ENCODE measurements at places on chromosomes 13 and 19. TPM values are rescaled to one million over a fixed set of nuclear protein-coding genes. Genes with fewer than 3 reads are reported as not detected.
A peak's percentile ranks its signal among the peaks of the same experiment; 100 is the strongest.

GRCh38 chr13:24052547-24053518 is 107.7 kb upstream of the SPATA13 start:
- H3K27me3 ChIP-seq = no peaks in the 10 kb centered on the region
- H3K4me1 ChIP-seq = peaks cover 21% of the 10 kb centered on the region
- peak overlapping the region; percentile 11 for H3K27ac ChIP-seq
- DNase-seq = no peak
- no peak overlapping the region for H3K4me3 ChIP-seq
- H3K36me3 ChIP-seq = no peaks in the 10 kb centered on the region

- H3K4me1 ChIP-seq = no peaks in the 10 kb centered on the region
- H3K4me3 ChIP-seq = no peak overlapping the region
- no peaks in the 10 kb centered on the region for H3K27me3 ChIP-seq
- DNase-seq = no peak
These were observed 163.6 kb upstream of the ZNF536 start for GRCh38 chr19:30208436-30209060.

DNA sequence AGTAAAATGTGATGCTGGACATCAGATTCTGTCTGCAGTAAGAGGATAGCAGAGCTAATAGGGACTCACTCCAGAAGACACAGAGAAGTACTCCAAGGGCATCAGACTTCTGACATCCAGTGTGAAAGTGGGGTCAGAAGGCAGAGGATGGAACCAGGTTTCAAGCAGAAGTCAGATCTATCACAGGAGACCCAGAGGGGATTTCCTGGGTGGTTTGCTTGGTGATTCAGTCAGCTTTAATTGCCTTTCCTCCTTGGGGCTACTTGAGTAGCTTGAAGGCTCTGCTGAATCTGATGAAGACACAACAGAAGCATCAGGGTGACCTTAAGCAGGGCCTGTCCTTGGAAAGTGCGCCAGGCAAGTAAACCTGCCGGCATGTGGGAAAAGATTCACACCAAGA is 300.6 kb downstream of the COG6 start:
- no peak overlapping the region for H3K4me3 ChIP-seq
- no peaks in the 10 kb centered on the region for H3K36me3 ChIP-seq
- DNase-seq = no peak
- no peaks in the 10 kb centered on the region for H3K4me1 ChIP-seq
- no peaks in the 10 kb centered on the region for H3K27me3 ChIP-seq

DNA sequence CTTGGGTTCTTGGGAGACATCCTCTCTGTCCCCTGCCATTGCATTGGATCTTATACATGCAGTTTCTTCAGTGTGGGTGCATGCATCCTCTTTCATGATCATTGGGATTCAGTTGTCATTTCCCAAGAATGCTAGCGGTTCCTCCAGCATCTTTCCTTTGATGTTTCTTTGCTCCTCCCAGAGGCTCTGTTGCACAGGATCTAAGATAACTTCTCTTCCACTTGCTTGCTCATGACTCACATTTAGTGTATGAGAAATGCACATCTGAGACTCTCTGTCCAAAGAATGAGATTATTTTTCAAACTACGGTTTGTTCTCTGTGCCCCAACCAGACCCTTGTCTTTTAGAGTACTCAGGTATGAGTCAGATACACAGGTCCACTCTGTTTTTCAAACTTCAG is 197.1 kb downstream of the NDFIP2 start:
- no peaks in the 10 kb centered on the region for H3K4me1 ChIP-seq
- H3K4me3 ChIP-seq = no peak overlapping the region
- H3K27me3 ChIP-seq = no peaks in the 10 kb centered on the region
- no peak overlapping the region for H3K27ac ChIP-seq
- no peaks in the 10 kb centered on the region for H3K36me3 ChIP-seq

- peaks cover 82% of the 10 kb centered on the region for H3K4me1 ChIP-seq
- DNase-seq = no peak
- H3K4me3 ChIP-seq = no peak overlapping the region
These were observed 33.4 kb downstream of the MBNL2 start for GRCh38 chr13:97255515-97256021.

DNA sequence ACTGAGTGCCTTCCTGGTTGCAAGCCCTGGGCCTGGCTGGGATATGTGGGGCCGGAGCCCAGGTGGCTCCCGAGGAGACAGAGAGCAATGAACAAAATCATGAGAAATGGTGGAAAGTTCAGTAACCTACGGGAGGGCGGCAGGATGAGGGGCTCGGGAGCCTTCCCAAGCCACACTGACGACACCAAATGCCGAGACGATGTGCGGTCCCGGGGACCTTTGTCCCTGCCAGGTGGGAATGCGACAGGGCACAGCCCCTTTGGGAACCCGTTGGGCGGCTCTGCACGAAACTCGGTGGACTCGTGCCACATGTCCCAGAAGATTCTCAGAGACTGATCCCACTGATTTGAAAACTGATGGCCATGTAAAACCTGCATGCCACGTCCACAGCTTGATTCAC is 11.7 kb upstream of the ZNF14 start:
- H3K27ac ChIP-seq = no peak overlapping the region
- no peaks in the 10 kb centered on the region for H3K27me3 ChIP-seq
- no peak overlapping the region for H3K4me3 ChIP-seq
- no peak for DNase-seq

GRCh38 chr13:81406639-81407292 is 1065.8 kb upstream of the SPRY2 start:
- no peaks in the 10 kb centered on the region for H3K4me1 ChIP-seq
- H3K36me3 ChIP-seq = no peaks in the 10 kb centered on the region
- H3K4me3 ChIP-seq = no peak overlapping the region
- no peaks in the 10 kb centered on the region for H3K27me3 ChIP-seq

- H3K36me3 ChIP-seq = no peaks in the 10 kb centered on the region
- H3K27me3 ChIP-seq = no peaks in the 10 kb centered on the region
- no peaks in the 10 kb centered on the region for H3K4me1 ChIP-seq
- peak; percentile 44 for DNase-seq
- H3K27ac ChIP-seq = no peak overlapping the region
These were observed 9.7 kb upstream of the SLITRK5 start for GRCh38 chr13:87661471-87661870.

DNA sequence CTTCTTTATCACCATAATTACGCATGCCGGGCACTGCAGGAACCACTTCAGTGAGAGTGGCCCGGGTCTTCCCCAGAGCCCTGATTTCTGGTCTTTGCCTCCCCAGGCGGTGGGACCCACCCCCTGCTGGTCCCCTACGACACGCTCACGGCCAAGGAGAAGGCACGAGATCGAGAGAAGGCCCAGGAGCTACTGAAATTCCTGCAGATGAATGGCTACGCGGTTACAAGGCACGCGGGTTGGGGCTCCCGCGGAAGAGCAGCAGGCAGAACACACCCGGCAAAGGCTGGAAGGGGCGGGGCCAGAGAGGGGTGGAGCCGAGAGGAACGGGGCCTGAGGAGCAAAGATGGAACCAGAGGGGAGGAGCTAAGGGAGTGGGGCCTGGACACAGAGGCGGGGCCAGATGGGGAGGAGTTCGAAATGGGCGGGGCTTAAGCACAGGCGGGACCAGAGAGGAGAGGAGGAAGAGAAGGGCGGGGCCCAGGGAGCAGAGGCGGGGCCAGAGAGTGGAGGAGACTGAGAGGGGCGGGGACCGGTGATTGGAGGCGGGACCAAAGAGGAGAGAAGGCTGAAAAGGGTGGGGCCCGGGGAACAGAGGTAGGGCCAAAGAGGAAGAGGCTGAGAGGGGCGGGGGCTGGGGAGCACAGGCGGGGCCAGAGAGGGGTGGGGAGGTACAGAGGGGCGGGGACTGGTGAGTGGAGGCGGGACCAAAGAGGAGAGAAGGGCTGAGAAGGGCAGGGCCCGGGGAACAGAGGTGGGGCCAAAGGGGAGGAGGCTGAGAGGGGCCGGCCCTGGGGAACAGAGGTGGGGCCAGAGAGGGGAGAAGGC is 73.4 kb downstream of the RYR1 start:
- peak; percentile 85 for DNase-seq
- no peak overlapping the region for H3K27ac ChIP-seq
- H3K4me3 ChIP-seq = no peak overlapping the region

- DNase-seq = peak; percentile 53
- no peak overlapping the region for H3K4me3 ChIP-seq
- H3K27ac ChIP-seq = no peak overlapping the region
- no peaks in the 10 kb centered on the region for H3K36me3 ChIP-seq
These were observed 18.1 kb downstream of the MCF2L start for GRCh38 chr13:112986946-112987681.

DNA sequence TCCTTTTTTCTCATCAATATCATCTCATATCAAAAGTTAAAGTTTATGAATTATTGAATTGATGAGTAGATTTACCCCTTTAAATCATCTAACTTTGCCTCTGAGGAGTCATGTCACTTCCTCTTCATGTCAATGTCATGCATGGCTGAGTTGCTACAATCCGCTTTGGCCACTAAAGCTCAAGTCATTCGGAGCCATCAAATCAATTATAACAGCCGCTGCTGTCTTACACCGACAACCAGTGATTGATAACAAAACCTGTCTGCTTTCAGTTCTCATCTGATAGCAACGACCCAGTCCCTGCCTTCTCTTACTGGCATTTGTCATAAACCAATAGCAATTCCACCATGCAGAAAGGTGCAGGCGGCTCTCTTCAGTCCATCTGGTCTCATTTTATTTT is 429.3 kb downstream of the DIAPH3 start:
- H3K27me3 ChIP-seq = no peaks in the 10 kb centered on the region
- H3K36me3 ChIP-seq = no peaks in the 10 kb centered on the region
- no peak overlapping the region for H3K27ac ChIP-seq
- H3K4me3 ChIP-seq = no peak overlapping the region

GRCh38 chr13:46206143-46206542 is 5.6 kb upstream of the LRRC63 start:
- H3K27me3 ChIP-seq = no peaks in the 10 kb centered on the region
- H3K27ac ChIP-seq = no peak overlapping the region
- no peaks in the 10 kb centered on the region for H3K36me3 ChIP-seq
- no peaks in the 10 kb centered on the region for H3K4me1 ChIP-seq
- peak; percentile 69 for DNase-seq

DNA sequence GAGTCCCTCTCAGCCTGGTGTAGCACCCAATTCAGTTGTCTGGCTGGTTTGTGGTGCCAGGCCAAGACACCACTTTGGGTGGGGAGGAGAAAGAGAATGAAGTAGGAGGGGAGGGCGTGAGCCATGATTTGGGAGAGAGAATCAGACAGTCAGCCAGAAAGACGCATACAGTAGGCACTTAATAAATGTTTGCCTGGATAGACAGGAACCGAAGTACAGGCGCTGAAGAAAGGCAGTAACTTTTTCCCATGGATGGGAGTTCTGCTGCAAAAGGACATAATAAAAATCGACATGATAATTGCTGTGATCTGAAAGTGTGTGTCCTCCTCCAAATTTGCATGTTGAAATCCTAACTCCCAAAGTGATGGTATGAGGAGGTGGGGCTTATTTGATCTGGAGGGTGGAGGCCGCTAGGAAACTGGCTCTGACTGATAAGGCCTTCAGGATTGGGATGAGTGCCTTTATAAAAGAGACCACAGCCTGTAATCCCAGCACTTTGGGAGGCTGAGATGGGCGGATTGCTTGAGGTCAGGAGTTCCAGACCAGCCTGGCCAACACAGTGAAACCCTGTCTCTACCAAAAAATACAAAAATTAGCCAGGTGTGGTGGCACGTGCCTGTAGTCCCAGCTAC is 38.4 kb upstream of the PDCD5 start:
- no peak for DNase-seq
- no peak overlapping the region for H3K27ac ChIP-seq
- H3K36me3 ChIP-seq = no peaks in the 10 kb centered on the region
- no peak overlapping the region for H3K4me3 ChIP-seq
- no peaks in the 10 kb centered on the region for H3K27me3 ChIP-seq
- no peaks in the 10 kb centered on the region for H3K4me1 ChIP-seq

DNA sequence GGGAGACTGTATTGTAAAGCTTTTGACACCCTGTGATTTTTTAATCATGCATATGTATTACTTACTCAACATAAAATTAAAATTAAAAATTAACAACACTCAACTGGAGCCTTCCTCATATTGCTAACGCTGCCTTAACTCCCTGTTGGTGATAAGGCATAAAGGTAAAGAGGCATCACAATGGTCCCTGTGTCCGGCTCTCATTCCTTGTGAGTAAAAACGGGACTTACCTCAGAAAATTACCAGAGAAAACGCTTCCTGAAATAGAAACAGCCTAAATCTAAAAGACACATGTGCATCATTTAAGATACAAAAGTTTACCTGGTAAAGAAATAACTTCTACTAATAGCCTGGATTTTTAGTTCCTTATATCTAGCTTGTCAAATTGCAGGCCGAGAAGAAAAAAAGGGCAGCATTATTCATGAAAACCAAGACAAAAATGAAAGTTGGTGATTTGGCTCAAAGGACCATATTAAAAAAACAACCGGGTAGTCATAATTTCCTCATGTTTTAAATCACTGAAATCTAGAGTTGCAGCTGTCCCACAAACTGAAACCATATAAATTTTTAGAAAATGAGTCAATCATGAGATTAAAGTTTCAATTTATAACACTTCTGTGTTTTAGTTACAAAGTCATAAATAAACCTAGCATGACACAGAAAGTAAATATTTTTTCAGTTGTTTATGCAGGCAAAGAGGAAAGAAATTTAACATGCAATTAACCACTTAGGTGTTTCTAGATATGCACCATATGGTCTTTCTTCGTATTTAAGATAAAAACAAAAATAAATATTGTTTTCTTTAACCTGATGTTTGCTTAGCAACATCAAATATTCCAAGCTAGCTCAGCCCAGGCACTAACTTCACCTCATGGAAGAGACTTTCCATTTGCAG is 94.7 kb downstream of the MIPEP start:
- H3K27me3 ChIP-seq = no peaks in the 10 kb centered on the region
- H3K4me3 ChIP-seq = no peak overlapping the region
- no peak for DNase-seq
- no peaks in the 10 kb centered on the region for H3K36me3 ChIP-seq

- no peak overlapping the region for H3K27ac ChIP-seq
- no peaks in the 10 kb centered on the region for H3K27me3 ChIP-seq
- no peak for DNase-seq
- H3K4me3 ChIP-seq = no peak overlapping the region
These were observed 76.0 kb upstream of the MEDAG start for GRCh38 chr13:30829833-30830637.

DNA sequence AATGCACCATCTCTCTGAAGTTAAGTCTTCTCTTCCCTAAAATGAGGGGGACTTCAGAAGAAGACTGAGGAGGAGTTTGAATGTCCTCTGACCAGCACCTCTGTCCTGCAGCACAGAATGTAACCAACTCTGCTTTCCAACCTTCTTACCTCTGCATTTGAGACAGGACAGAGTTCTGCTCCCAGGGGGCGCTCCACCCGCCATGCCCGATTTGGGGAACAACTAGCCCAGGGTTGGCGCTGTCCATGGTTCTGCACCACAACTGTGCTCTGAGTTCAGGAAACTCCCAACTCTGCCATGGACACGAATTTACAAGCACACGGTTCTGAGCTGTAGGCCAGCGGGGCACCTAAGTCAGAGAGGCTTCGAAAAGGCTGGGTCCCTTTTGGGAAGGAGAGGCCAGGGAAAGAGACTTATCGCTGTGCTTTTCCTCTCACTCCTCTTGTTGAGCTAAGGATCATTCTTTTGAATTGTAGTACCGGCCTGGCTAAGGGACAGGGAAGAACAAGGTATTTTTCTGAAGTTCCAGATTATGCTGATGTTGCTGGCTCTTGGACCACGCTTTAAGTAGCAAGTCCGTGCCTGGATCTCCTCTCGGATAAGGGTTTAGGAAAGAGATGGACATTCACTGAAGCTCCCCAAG is 22.2 kb downstream of the SIGLEC5 start:
- no peak overlapping the region for H3K4me3 ChIP-seq
- peak; percentile 75 for DNase-seq
- H3K27me3 ChIP-seq = no peaks in the 10 kb centered on the region
- H3K27ac ChIP-seq = no peak overlapping the region
- H3K4me1 ChIP-seq = no peaks in the 10 kb centered on the region
- no peaks in the 10 kb centered on the region for H3K36me3 ChIP-seq

GRCh38 chr13:85243831-85244230 is 555.4 kb downstream of the SLITRK6 start:
- no peaks in the 10 kb centered on the region for H3K27me3 ChIP-seq
- H3K36me3 ChIP-seq = no peaks in the 10 kb centered on the region
- no peak overlapping the region for H3K4me3 ChIP-seq
- peak; percentile 44 for DNase-seq

CEACAM8 gene
- total RNA-seq = not detected

CRX gene
- not detected for total RNA-seq

SKA3 gene
- 3.0 TPM for total RNA-seq
